ENCODE measurements at places on chromosomes 4 and X. TPM values are rescaled to one million over a fixed set of nuclear protein-coding genes. Genes with fewer than 3 reads are reported as not detected.

CCDC149 gene
- total RNA-seq: 7.9 TPM

EXOC1 gene
- 37.4 TPM for total RNA-seq

EMCN gene
- total RNA-seq: not detected

CT45A1 gene
- not detected for total RNA-seq

- H3K27ac ChIP-seq: no peak overlapping the region
- H3K4me3 ChIP-seq: no peak overlapping the region
- no peaks in the 10 kb centered on the region for H3K4me1 ChIP-seq
- no peaks in the 10 kb centered on the region for H3K36me3 ChIP-seq
- no peaks in the 10 kb centered on the region for H3K27me3 ChIP-seq
- no peak for DNase-seq
Observed at GRCh38 chr4:38497121-38497520, 166.9 kb upstream of the KLF3 start.

GRCh38 chr4:179836179-179837075, 2394.2 kb upstream of the AGA start:
- H3K27me3 ChIP-seq: no peaks in the 10 kb centered on the region
- DNase-seq: peak; percentile 10
- H3K4me1 ChIP-seq: no peaks in the 10 kb centered on the region
- H3K36me3 ChIP-seq: no peaks in the 10 kb centered on the region
- no peak overlapping the region for H3K4me3 ChIP-seq
- H3K27ac ChIP-seq: no peak overlapping the region

GRCh38 chr4:87543835-87544461, 14.8 kb upstream of the SPARCL1 start:
- H3K27me3 ChIP-seq: no peaks in the 10 kb centered on the region
- no peaks in the 10 kb centered on the region for H3K4me1 ChIP-seq
- H3K27ac ChIP-seq: no peak overlapping the region
- peak; percentile 69 for DNase-seq
- no peaks in the 10 kb centered on the region for H3K36me3 ChIP-seq

DNA sequence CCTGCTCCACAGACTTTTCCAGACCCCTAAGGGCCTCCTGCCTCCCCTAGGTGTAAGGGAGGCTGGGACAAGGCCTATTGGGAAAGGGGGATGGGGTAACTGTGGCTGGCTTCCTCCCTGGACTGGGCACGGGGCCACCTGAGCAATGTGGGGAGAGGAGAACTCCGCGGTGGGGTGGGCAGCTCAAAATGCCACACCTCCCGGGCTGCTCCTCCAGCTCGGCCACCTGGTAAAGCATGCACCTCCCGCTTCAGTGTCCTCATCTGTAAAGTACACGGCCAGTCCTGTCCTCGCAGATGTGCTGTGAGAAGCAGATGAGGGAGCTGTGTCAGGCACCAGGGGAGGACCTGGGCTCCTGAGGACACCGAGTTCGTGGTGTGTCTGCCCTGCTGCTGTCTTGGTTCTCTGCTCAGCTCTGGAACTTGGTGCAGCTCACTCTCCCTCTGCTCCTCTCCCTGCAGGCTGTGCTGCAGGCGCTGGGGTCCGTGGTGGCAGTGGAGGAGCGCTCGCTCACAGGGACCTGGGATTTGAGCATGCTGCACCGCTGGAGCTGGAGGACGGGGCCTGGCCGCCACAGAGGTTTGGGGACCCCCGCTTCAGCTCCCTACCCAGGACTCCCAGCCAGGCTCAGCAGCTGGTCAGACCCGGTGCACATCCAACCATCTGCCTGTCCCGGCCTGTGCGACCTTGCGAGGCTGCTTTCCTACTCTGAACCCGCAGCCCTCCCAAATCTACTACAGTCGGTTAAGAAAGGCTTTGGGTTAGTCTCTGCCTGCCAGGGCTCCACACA, 20.8 kb upstream of the MRFAP1 start:
- H3K27ac ChIP-seq: no peak overlapping the region
- H3K27me3 ChIP-seq: no peaks in the 10 kb centered on the region
- H3K36me3 ChIP-seq: no peaks in the 10 kb centered on the region
- no peak for DNase-seq
- no peak overlapping the region for H3K4me3 ChIP-seq
